ENCODE measurements at places on chromosomes 2 and 18.

GRCh38 chr2:144801766-144802165, 281.8 kb upstream of the ZEB2 start:
- peak; percentile 66 for DNase-seq

- no peak for DNase-seq
Observed at GRCh38 chr2:230692760-230693159, 19.9 kb upstream of the CAB39 start.

GRCh38 chr2:241627675-241628074, 9.3 kb downstream of the THAP4 start:
- DNase-seq, result no peak

GRCh38 chr2:198595721-198596120, 791.3 kb downstream of the PLCL1 start:
- no peak for DNase-seq

DNA sequence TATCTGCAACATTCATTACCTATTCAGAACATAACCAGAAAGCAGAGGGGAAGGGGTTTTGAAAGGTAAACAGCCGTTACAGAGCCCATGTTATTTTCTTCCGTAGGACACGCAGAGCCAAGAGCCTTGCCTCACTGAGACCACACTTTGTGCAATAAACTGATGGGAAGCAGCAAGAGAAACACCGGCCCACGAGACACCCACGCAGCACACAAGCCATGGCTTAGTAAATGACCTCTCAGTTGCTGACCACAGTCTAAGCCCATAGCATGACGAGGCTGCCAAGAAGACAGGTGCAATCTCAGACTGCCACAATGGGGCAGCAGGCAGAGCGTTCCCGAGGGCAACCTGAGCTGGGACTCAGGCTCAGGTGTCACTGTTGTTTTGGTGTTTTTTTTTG, 59.6 kb downstream of the CABYR start:
- no peak for DNase-seq
